ENCODE measurements at places on chromosomes 12 and 14.

GRCh38 chr12:18496156-18496555 is 234.8 kb downstream of the PIK3C2G start:
- DNase-seq: no peak

GRCh38 chr12:214003-214741 is at the start of gene SLC6A12:
Gene SLC6A12, minus strand, starts transcription at chr12:214157. Its CDS starts 4,171 bp downstream, at chr12:209986.
- no peak for DNase-seq

GRCh38 chr12:28390761-28391385 is 200.6 kb downstream of the CCDC91 start:
- DNase-seq: no peak

DNA sequence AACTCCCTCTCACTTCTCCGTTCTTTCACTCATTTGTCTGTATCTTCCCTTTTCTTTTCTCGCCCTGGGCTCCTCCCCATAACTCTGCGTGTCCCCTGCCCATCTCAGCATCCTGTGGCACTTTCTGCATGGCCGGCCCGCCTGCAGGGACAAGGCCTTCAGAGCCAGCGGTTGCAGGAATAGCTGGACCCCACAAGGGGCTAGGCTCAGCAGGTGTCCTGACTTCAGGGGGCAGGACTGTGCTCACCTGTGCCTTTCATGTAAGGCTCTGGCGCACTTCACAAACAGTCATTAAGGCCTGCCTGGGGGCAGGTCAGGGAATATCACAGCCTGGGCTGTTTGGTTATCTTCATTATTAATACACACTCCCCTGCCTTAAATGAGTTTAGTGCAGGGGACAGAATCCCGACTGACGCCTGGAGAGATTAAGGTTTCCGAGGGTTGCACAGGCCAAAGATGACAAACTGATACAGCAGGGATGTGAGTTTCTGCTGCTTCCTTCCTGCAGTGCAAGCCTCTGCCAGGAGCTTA is 768.8 kb upstream of the TBX3 start:
- DNase-seq: no peak

GRCh38 chr14:64196056-64196455 is 98.1 kb downstream of the ESR2 start:
- no peak for DNase-seq

GRCh38 chr14:75123991-75124390 is 2.9 kb downstream of the NEK9 start:
- peak; percentile 78 for DNase-seq

DNA sequence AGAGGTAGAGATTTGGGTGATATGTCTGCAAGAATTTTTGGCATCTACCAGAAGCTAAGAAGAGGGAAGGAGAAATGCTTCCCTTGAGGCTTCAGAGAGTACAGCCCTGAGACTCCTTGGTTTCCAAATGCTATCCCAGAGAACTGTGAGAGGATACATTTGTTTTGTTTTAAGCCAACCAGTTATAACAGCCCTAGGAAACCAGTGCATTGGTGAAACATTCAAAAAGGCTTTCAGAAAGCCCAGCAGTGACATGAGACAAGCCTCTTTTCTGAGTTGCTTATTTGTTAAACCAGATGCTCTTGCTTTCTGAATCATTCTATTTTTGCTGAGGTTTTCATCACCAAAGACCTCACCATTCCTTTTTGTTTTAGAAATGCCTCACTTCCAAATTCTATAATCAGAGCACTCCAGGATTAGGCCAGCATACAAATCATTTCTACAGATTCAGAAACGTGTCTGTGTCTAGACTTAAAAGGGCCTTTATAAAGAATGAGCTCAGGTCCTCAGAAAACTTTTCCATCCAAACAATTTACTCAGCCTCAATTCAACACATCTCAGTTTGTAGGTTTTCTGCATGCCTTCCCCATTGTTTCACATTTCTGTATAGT is 1617.8 kb upstream of the FLRT2 start:
- no peak for DNase-seq

All from bone marrow (tissue), 2 donors.